ENCODE measurements at places on chromosomes 1 and 21. TPM values are rescaled to one million over a fixed set of nuclear protein-coding genes. Genes with fewer than 3 reads are reported as not detected.

- DNase-seq, result no peak
Measured at GRCh38 chr1:244971552-244972216, 107.3 kb upstream of the HNRNPU start.

DNA sequence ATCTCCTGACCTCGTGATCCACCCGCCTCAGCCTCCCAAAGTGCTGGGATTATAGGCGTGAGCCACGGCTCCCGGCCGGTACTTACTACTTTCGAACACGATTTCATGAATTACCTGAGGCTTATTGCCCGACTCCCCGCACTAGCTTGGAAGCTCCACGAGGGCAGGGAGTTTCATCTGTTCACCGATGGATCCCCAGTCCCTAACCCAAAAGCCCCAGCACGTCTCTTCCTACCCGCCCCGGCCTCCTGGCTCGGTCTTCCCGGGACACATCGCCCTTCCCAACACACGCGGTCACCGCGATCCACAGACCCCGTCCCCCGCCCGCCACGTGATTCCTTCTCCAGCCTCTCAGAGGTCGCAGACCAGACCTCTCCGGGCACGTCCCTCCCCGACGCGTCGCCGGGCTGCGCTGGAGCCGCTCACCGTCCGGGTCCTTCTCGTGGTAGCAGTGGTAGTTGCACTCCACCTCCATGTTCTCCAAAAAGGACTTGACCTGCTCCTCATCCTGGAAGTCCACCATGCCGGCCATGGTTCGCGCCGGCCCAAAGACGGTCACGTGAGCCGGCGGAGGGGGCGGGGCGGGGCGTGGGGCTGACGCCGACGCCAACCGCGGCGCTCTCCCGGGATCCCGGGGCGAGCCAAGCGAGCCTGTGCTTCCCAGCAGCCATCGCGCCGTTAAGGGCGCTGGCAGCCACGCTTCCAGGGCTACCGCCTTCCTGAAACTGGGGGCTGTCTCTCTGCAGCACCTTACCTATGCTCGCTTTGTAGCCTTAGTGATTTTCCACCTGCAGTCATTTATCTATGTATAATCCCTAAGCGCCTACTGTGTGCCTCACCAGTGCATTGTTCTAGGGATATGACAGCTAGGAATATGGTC lies at the start of gene COA7:
COA7 (minus strand) TSS at position 553 of the 880 bp plus-strand sequence; CDS start at position 532, 21 bp downstream.
- peak; percentile 30 for DNase-seq

DNA sequence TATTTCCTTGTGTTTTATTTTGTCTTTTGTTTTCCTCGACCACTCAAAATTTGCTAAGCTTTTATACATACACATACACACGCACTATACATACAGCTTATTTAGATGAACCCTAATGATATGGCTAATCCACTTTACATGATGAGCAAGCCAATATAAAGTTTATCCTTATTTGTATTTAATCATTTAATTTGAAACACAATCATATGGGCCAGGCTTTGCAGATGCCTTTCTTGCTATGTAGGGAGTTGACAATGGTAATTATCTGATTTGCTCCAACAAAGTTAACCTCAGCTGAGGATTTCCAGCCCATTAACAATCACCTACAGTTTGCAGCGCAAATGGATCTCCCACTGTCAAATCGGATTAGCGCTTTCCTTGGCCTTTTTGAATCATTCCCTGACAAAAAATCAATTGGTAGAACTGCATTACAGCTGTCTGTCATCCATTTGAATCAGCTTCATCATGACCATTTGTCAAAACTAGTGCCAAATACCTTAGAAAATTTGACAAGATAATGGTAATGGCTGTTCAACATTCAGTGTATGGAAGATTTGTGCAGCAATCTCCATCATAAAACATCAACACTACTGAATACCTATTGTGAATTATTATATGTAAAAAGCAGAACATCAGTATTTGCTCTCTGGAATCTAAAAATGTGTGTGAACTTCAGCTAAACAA lies 352.6 kb downstream of the MRPL39 start:
- no peak for DNase-seq

- peak; percentile 53 for DNase-seq
Measured at GRCh38 chr1:16617778-16618580, 4.6 kb upstream of the NBPF1 start.

- no peak for DNase-seq
Measured at GRCh38 chr1:34131396-34132160, 33.5 kb downstream of the CSMD2 start.

GRCh38 chr1:41919131-41919530 lies 409 bp upstream of the HIVEP3 start:
- DNase-seq, result no peak

GRCh38 chr1:27436204-27437159 lies 44.1 kb downstream of the GPR3 start:
- DNase-seq, result no peak

DNA sequence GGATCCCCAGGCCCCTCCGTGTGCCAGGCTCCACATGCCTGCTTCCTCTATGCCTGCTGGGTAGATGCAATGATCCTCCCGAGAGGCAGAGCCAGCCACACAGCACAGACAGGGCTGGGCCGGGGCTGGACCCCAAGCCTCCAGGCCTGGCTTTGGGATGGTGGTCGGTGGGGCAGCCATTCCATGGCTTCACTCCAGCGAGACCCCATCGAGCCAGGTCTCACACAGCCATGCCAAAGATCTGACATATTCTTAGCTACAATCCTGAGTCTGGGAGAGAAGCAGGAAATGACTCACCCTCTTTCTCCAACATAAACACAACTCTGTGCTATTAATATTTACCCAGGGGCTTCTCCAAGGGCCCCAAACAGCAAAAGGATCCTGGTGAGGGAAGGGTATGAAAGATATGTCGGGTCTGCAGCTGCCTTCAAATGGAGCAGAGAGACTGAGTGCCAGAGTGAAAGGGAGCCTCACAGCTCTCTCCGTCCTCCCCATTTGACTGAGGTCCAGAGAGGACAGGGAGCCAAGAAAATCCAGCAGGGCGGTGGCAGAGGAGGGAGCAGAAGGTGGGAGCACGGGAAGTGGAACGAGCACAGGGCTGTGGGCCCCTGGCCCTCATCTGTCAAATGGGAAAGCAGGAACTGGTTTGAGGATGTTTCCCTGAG lies 639.5 kb downstream of the MATN1 start:
- no peak for DNase-seq

STK40 gene
- total RNA-seq, result 47.8 TPM

DNA sequence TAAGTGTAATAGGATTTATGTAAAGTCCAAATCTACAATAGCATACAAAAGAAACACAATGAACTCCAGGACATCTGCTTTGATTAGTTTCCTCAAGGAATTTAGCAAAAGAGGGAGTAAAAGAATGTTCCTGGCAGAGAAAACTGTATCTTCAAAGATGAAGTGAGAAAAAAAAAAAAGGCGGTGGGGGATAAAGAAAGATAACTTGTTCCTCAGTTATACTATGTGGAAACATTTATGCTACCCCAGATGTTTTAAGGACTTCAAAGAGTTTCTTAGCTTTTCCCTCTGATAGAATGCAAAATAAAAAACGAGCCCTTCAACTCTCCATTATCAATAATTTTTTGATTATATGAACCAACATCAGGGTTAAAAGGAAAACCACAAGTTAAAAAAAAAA lies 908.9 kb upstream of the ADGRL2 start:
- no peak for DNase-seq

GRCh38 chr21:16421007-16421406 lies 691.2 kb downstream of the USP25 start:
- no peak for DNase-seq

DNA sequence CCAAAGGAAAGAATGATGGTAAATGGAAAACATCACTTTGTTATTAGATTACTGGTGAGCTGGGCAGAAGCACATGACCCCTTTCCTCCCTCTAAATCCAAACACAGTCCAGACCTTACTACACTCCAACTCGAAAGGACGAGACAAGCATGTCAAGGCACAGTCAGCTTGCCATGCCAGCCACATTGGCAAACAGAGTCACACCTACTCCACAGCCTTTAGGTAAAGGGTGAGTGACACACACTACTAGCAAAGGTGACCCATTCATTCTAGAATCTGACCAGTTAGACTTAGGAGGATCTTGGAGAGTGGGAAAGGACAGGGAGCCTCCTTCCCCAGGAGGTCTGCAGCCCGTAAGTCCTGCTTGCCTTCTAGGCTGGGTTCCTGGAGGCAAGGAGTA lies 3.0 kb downstream of the SLC44A3 start:
- no peak for DNase-seq

PLEKHA6 gene
- 1.2 TPM for total RNA-seq

DNA sequence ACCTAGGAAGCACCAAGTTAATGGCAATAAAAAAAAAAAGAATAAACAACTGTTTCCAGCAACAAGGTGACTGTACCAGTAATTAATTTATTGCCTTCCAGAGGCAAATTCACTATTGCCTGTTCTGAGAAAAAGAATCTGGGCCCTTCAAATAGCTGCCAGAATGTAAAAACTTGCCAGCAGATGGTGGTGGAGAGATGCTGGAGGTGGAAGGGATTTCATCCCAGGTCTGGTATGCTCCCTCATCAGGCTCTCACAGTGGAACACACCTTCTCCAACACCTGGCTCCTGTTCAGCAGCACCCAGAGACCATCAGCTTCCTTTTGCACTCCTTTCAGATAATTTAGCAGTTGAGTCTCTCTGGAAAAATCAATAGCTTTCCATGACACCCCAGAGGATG lies 792.9 kb upstream of the ADAMTS5 start:
- DNase-seq, result no peak

RNPEP gene
- 26.3 TPM for total RNA-seq

LRRC38 gene
- not detected for total RNA-seq

GRCh38 chr1:234322979-234323378 lies 50.3 kb upstream of the COA6 start:
- DNase-seq, result no peak

ENO1 gene
- 228 TPM for total RNA-seq

DNA sequence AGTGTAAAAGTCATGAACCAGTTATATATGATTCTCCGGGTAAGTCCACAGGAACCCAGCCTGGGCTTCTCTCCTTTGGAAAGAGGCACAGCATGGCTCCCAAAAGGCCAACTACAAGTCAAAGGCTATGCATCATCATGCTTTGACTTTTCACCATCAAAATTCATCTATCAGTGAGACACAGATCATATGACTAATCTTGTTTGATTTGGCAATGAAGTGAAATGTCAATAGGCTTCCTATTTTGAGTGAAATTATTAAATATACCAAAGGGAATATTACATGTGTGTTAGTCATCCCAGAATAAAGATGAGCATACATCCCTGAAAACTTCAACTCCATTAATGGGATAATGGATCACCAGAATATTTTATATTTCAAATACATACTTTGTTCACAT lies 83.5 kb upstream of the ADGRL2 start:
- DNase-seq, result no peak

DNA sequence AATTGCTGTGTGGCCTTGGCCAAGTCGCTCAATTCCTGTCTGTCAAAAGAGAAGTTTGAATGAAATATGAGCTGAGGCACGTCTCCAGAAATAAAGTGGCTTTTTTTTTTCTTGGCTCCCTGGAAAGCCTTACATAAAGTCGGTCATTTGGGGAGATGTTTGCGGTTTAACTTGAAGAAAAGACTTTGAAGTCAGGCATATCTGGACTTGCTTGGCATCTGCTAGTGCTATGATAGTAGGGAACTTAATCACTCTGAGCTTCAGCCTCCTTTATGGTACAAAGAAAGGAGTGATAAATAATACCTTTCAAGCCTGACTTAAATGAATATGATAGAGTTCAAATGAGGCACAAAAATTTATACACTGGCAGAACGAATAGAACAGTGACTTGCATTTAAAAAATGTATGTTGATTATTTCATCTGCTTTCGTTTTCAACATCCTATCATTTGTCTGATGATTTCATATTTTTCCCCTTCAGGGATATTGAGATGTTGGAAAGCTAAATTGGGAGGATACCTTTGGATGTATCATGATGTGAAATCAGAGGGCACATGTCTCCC lies 60.2 kb downstream of the FASLG start:
- no peak for DNase-seq

OR2L3 gene
- not detected for total RNA-seq

RC3H1 gene
- 52.9 TPM for total RNA-seq

LCE2B gene
- not detected for total RNA-seq

GRCh38 chr1:86015375-86015774 lies 141.2 kb downstream of the COL24A1 start:
- DNase-seq, result no peak

GRCh38 chr1:199208847-199209246 lies 570.0 kb downstream of the PTPRC start:
- DNase-seq, result no peak

DNA sequence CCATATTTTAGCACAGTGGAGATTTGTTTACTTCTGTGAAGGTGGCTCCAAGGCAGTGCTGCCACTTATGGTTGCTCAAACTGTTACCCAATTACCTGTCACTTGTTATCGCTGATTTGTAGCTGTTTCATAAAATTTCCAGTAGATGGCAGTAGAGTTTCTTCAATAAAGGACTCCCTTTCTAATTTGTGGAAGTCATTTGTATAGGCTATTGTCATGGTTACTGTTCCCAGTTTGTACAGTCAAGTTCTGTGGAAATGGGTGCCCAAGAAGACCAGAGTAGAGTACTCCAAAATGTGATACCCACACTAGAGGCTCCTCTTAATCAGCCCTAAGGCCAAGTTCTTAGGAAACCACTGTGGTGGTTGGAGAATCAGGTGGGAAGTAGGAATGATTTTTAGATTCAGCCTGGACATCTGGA lies 186.1 kb downstream of the CLEC20A start:
- DNase-seq, result no peak

DNA sequence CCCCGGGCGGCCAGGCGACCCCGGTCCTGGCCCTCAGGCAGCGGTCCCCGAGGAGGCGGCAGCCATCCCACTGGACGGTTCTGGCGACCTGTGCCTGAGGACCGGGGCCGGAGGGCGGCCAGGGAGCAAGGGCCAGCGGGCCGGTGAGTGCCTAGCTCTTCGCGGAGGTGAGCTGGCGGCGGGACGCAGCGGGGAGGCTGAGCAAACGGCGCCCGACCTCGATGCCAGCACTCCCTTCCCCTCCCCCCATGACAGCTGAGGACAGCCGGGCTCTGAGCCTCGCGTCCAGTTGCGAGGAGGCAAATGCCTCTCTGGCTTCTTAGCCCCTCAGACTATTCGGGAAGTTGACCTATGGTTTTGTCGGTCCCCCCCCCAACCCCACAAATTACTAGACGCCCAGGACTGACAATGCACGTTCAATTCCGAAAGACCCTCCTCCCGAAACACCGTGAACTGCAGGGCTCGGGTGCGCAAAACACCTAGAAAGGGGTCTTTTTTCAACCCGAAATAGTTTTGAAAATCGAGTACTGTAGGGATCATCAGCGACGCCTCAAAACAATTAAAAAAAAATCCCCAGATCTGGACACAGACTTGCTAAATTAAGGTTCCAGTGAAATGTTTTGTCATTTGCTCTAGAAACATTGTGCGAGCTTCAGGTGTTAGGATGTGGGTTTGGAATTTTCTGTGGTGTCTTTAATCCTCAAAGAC lies 8.3 kb downstream of the CDKN2C start:
- peak; percentile 22 for DNase-seq

GRCh38 chr1:161070761-161071160 lies 1.1 kb upstream of the ARHGAP30 start:
- DNase-seq, result no peak

- DNase-seq, result no peak
Measured at GRCh38 chr1:214861615-214862014, 220.9 kb upstream of the KCNK2 start.

DNA sequence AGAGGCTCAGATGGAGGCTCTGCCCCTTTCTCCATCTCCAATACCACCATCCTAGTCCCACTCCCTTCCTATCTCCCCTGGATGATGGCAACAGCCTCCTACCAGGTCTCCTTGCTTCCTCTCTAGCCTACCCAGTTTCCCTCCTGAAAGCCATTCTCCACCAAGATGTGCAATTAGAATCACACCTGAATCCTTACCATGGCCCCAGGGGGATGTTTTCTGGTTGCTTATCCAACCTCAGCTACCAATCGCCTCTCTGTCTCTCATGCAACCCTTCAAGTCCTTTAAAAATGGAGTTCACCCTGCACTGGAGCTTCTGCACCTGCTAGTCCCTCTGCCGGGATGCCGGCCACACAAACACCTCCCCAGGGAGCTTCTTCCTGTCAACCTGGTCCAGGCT lies 2.9 kb downstream of the RCAN1 start:
- DNase-seq, result no peak

All from naive thymus-derived CD8-positive, alpha-beta T cell (primary cell).